ENCODE measurements at places on chromosomes 4 and X.

DNA sequence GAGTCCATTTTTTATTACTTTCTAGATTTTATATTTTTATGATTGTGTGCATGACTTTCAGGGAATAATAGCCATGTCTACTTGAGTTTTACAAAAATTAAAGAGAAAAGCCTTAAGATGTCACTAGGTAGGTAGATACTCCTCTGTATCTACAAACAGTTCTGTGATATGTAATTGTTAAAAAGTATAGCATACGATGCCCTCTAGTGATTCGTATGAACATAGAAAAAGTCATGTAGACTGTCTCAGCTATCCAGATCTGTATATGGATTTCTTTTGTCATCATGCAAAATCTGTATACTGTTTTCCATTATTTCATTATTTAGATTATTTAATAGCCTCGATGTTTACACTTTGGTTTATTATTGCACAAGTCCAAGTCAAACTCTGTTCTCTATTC lies 856.6 kb downstream of the CENPC start:
- DNase-seq, result no peak

DNA sequence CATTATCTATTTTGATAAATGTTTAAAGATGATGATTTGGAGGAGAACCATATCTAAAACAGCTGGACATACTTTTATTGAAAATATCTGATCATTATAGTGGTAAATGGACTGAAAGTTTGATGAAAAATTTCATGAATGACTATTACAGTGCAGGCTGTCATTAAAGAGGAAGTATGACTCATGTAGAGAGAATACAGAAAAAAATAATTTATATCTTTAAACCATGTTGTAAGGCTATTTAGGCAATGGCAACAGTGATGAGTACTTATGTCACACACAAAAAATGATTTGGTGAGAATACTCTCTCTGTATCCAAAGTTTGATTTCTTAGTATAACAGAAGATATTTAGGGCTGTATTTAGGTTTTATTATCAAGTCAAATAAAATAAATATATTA lies 3.9 kb upstream of the GLRB start:
- DNase-seq, result no peak

DNA sequence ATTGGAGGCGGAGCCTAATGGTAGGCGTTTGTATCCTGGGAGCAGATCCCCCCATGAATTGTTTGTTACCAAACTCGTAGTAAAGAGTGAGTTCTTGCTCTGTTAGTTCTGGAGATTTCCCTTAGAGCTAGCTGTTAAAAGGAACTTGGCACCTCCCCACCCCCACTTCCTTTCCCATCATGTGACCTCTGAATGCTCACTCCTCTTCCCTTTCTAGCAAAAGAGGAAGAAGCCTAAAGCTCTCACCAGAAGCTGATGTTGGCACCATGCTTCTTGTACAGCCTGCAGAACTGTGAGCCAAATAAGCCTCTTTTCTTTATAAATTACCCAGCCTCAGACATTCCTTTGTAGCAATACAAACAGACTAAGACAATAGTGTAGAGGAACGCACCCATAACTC lies 13.8 kb upstream of the ATOH1 start:
- DNase-seq, result no peak

GRCh38 chr4:37767019-37767418 lies 59.5 kb upstream of the PGM2 start:
- no peak for DNase-seq

- DNase-seq, result no peak
Observed at GRCh38 chr4:81039351-81039972, 9.0 kb downstream of the BMP3 start.

DNA sequence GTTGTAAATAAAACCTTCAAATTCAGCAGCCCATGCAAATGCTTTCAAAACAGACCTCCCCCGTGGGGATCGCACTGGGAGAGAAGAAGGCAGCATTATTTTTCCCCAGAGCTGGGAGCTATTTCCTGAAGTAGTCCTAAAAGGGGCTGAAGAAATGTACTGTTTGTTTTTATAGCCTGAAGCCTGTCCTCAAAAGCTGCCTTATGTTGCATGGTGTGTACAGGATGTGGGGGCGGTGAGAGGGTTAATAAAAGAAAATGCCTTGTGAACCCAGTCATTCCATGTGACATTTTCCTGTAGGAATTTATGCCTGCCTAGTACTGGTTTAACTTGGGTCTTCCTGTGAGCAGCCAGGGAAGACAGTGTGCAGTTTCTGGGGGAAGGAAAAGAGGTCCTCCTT lies 144.1 kb downstream of the SOWAHB start:
- DNase-seq, result no peak

- DNase-seq, result no peak
Observed at GRCh38 chr4:14910411-14910810, 91.9 kb upstream of the CPEB2 start.

DNA sequence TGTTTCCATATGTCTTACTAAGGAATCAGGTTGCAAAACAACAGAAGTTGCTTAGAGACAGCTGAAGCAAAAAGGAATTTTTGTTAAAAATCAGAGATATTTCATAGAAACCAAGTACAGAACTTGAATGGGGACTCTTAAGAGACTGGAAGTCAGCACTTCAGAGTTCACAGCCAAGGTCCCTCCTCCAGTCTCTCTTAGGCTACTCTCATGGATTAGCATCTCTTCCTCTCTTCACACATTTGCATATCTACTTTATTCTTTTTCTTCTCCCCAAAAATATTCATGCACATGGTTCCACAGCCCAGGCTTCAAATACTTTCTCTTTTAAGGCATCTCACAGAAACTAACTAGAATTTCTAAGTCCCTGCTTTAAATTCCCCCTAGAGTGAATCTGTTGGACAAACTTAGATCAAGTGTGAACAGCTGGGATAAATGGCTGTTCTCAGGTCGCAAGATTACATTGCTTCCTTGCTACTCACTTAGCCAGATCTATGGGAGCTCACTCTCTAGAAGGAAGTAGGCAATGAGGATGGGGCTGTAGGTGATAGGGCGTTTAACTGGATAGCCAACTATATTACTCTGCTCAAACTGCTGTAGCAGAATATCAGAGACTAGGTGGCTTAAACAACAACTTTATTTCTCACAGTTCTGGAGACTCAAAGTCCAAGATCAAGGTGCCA lies 73.7 kb upstream of the GALNT7 start:
- no peak for DNase-seq

DNA sequence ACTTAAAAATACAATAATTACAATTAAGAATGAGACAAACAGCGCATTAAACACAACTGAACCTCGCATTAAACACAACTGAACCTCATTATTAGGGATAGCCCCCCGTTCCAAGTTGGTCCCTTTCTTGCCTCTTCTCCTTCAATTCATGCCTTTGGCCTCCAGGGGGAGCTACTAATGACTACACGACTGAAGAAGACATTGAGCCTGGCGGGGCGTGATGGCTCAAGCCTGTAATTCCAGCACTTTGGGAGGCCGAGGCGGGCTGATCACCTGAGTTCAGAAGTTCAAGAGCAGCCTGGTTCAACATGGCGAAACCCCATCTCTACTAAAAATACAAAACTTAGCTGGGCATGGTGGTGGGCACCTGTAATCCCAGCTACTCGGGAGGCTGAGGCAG lies 56.4 kb upstream of the NWD2 start:
- no peak for DNase-seq

DNA sequence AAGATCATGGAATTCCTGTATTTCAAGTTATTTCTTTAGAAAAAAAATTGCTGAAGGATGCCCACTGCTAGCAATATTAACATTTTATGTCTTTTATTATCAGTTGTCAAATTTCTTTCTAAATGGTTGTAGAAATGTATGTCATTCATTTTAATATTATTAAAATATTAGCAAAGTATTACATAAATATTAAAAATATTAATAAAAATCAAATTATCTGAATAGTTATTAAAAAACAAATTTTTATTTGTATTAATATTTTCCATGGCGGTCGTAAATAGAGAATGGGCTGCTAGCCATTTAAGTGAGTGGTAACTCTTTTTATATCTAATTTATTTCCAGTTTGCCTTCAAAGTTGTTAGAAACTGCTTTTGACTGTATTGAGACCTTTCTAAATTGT lies 72.2 kb downstream of the ATP10D start:
- DNase-seq, result no peak

GRCh38 chr4:14000091-14000814 lies 372.7 kb upstream of the BOD1L1 start:
- DNase-seq, result no peak

GRCh38 chr4:21451032-21451431 lies 497.5 kb downstream of the KCNIP4 start:
- no peak for DNase-seq

DNA sequence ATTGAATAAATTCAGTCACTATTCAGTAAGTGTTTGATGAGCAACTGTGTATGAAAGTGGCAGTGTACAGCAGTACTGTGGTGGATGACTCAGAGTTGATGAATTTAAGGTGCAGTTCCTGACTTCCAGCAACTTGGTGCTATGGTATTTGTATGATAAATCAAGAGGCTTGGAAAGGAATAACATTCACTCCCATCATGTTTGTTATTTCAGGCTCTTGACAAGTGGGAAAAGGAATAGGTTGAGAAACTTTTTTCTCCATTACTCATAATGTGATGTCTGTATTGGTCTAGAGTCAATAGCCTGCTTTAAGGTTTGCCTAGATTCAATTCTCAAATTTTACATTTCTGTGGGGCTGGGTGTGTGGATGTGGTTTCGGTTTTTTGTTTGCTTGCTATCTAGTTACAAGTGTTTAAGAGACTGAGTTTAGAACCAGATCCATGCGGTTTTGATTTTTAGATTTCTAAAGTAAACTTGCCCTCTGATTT lies 35.1 kb upstream of the CYP2U1 start:
- no peak for DNase-seq

DNA sequence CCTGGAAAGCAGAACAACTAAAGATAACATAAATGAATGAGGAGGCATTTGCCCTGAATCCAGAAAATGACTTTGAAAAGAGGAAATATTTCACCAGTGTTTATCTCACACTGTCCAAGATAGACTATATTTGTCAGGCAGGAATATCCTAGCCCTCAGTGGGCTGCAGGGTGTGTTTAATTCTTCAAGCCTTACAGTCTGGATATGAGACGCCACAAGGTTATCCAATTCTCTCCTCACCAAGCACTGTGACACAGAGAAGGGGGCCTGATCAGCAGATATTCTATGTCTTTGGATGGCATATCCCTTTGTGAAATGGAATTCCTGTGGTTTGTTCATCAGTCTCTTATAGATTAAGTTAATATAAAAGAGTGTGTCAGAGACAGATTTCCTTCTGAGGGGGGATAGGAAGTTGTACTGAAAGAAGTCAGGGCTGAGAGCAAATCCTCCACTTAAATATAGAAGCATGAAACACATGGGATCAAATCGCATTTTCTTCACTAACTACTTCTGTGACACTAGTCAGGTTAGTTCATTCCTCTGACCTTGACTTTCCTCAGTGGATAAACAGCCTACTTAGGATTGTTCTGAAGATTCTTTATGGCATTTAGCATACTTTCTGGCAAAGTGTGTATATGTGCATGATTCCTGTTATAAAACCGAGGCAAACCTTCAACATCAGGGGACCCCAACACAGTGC lies 6.8 kb upstream of the G3BP2 start:
- no peak for DNase-seq

GRCh38 chrX:10564484-10564883 lies 55.9 kb downstream of the MID1 start:
- no peak for DNase-seq

- no peak for DNase-seq
Observed at GRCh38 chr4:127140306-127140705, 492.5 kb upstream of the INTU start.

DNA sequence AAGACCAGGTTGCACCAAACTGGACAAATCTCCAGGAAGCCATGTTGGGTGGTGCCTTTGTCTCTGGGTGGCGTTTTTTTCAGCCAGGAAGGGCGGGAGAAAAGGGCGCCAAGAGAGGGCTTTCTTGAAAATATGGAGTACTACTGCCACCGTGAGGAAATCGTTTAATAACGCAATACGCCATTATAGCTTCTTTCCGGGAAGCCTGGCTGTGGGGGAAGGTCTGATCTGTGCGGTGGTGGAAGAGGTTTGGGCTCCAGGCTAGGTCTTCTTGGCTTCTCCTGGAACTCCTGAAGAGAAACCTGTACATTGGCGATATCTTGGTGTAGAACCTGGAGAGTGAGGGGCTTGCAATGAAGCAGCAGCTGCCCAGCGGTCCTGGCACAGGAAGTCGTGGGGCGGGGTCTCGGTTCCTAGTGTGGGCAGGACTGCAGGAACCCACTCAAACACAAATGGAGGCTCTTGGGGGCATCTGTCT lies 202.7 kb downstream of the OR13H1 start:
- DNase-seq, result peak; percentile 54

GRCh38 chr4:115675719-115676118 lies 562.3 kb upstream of the NDST4 start:
- DNase-seq, result no peak

GRCh38 chr4:94653095-94653649 lies 104.6 kb upstream of the BMPR1B start:
- no peak for DNase-seq

DNA sequence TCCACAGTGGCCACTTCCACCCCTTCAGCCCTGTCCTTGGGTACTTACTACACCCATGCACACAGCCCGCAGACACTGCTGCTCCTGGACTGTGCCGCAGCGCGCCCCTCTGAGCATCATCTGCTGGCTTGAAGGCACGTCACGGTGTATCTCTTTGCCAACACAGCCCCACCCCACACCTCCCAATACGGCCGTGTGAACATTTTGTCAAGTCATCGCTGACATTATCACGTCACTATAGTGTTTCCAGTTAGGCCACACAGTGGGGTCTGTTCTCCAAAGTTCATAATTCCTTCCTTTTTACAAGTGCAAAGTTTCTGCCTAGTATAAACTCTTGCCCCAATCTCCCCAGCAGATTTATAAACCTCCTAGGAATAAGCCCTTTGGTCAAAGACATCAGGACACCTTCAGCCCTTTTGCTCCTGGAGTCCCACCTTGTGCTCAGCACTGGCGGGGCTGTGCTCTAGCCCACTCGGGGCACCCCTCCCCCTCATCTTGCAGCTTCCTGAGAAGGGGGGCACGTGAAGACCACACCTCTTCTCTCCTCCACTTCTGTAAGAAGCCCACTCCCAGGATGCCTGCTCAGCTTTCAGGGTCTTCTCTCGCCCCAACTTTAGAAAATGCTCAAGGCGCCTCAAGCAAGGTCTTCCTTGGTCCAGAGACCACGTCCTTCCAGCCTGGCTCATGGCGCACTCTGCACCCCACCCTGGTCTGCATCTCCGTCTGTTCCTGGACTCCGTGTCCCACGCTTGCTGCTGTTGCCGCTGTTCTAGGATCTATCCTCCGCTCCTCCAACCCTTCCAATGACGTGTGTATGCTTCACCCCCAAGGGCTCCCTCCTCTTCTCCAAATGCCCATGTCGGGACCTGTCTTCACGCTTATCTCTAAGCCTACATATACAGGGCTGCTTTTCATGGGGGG lies 7.2 kb downstream of the FAM53A start:
- DNase-seq, result no peak

All from activated naive CD4-positive, alpha-beta T cell (primary cell).